ENCODE measurements at places on chromosomes 4 and X.

DNA sequence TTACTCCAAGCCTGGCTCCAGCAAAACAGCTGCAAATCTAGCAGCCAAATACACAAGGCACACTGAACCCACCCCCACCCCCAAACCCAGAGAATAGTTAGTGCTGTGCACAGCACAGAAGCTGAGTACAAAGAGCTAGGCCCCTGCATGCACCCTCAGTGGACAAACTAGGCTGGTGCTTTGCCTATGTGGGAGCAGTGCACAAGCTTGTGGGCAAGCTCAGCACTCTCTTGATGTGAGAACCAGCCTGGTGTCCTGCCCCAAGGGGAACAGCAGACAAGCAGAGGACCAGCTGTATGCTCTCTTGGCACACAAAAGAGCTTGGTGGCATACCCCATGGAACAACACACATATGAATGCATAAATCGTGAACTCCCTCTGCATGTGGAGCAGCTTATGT is 81.7 kb downstream of the FAAH2 start:
- DNase-seq, result no peak

DNA sequence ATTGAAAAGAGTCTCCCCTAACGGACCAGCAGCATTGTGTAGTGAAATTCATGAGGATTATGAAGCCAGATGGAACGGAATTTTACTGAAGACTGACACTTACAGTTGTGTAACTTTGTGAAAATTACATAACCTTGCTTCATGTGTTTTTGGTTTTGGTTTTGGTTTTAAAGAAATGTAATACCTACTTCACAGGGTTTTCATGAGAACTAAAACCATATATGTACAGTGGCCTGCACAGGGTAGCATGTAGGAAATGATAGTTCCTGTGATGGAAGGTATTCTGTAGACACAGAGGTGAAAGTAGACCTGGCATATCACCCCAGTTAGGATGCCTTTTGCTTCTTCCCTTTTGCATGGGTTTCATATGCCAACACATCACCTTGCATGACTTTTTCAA is 247.0 kb downstream of the BANK1 start:
- no peak for DNase-seq

DNA sequence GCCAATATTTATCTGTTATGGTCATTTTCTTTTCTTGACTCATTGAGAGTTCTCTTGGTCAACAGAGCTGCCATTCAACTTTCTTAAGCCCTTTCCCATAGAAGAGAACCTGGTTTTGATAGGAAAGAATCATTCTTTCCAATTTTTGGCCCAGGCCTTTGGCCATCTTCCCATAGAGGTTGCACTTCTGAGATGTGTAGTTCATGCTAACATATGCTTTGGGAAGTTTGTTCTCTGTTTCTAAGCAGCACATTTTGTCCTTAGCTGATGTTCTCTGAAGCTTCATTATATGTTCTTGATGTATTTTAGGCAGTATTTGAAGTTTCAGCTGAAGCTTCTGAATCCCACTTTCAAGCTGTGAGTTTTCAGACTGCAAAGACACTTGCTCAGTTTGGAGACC is 161.1 kb downstream of the VEGFC start:
- DNase-seq, result no peak

GRCh38 chrX:11305641-11306040 is 12.4 kb downstream of the AMELX start:
- no peak for DNase-seq

- peak; percentile 0 for DNase-seq
Measured at GRCh38 chrX:134459683-134460004, 321 bp upstream of the HPRT1 start.

GRCh38 chrX:43633757-43634156 is 22.3 kb upstream of the MAOA start:
- DNase-seq, result no peak

All from activated T-cell treated with anti-CD3 and anti-CD28 coated beads for 4 hours (primary cell).